ENCODE measurements at places on chromosomes 1 and 21.

DNA sequence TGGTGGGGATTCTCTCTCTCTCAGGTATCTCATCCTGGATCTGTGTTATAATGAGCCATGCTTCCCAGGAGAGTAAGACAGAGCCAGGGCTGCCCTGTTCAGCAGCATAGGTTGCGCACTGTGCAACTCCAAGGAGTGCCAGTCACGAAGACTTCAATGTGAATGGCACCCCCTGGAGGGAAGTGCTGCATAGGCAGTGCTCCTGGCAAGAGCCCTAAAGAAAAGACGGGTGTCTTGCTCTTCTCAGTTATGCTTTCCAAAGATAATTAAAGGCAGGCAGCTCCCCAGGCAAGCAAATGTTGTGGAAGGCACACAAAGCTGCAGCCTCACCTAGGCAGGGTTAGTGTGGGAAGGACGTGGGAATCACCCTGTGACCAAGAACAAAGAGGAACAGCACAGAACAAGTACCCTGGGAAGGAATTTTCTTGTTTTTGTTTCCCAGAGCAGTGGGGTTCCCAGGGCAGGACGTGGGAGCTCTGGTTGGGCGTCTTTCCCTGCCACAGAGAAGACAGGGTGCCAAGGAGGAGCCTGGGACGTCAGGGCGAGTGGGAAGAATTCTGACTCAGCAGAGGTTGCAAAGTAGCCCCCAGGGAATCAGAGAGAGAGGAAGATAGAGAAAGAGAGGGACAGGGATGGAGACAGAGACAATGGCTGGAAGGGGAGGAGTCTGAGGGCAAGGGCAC lies 120.9 kb downstream of the KCNN3 start:
- peak; percentile 67 for DNase-seq

GRCh38 chr21:43332861-43333297 lies 94.1 kb downstream of the SIK1 start:
- no peak for DNase-seq

- DNase-seq: no peak
Observed at GRCh38 chr1:212030936-212031528, 4.3 kb downstream of the INTS7 start.

- DNase-seq: no peak
Observed at GRCh38 chr1:84386716-84387479, 11.4 kb upstream of the DNASE2B start.

GRCh38 chr1:29845910-29846309 lies 609.6 kb downstream of the PTPRU start:
- DNase-seq: no peak

GRCh38 chr1:21307210-21307609 lies 16.9 kb upstream of the ECE1 start:
- no peak for DNase-seq

- no peak for DNase-seq
Observed at GRCh38 chr1:19165501-19165900, 44.6 kb downstream of the UBR4 start.

- peak; percentile 84 for DNase-seq
Observed at GRCh38 chr1:156154317-156154749, 948 bp downstream of the SEMA4A start.

GRCh38 chr1:25063591-25064416 lies 133.7 kb upstream of the RUNX3 start:
- DNase-seq: no peak

GRCh38 chr1:214463596-214463995 lies 87.8 kb downstream of the PTPN14 start:
- no peak for DNase-seq

- DNase-seq: no peak
Observed at GRCh38 chr1:68166348-68166747, 66.0 kb downstream of the WLS start.

DNA sequence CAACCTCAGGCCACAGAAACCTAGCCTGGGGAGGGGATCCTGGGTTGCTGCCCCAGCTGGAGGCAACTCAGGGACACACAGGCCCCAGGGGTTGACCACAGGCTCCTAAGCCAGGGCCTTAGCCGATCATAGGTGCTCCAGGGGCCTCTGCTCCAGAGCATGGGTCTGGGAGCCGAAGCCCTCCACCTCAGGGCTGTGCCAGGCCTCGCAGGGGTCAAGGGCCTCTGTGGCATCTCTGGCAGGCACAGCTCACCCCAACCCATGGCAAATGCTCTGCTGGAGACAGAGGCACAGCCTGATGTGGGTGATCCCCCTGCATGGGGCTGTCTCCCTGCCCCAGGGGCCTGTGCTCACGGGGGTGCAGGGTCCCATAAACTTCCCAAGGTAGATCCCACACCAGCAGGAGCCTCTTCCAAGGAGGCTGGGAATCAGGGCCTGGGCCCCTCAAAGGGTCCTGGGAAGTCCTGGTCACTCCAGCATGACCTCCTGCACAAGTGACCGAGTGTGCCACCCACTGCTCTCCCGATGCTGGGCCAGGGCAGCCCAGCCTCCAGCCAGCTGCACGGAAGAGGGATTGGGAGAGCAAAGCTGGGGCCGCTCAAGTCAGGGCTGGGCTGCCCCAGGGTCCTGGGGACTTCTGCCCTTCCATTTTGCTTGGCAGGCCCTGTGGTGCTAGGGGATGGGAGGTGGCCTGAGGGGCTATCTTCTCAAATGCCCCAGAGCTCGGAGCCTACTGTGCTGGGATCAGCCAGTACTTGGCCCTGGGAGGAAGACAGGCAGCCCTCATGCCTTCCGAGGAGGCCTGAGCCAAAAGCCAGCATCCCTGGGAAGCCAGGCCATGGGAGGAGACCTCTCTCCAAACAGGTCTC lies 22.2 kb upstream of the PRSS38 start:
- DNase-seq: no peak

DNA sequence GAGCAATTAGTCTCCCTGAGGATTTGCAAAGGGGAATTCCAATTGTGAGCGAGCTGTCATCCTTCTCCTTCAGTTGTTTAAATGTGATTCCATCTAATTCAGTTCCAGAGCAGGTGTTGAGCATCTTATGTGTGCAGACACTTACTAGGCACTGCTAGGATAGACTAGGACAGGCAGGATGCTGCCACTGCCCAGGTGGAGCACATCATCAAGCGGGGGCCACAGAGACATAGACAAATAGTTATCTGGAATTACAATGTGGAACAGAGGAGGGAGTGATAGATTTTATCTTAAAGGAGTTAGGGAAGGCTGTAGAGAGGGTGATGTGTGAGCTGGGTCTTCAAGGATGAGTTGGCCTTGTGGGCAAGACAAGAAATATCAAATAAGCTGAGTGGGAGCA lies 55.9 kb downstream of the CDC7 start:
- DNase-seq: no peak

DNA sequence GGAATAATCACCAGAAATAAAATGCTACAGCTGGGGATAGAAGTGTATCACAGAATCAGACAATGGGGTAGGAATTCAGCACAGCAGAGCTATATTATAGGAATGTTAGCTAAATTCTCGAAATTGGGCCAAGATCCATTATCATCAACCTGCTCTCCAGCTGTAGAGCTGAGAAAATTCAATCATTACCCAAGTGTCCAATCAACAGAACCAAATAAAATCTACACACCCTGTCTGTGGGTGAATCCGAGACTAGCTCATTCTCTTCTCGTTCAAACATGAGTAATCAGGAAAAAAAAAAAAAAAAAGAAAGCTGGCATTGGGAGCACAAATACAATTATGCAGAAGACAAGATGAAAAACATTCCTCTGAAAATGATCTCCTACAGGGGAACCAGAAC lies 119.2 kb downstream of the CDC7 start:
- DNase-seq: no peak

- peak; percentile 10 for DNase-seq
Observed at GRCh38 chr1:219566951-219567947, 45.7 kb downstream of the ZC3H11B start.

DNA sequence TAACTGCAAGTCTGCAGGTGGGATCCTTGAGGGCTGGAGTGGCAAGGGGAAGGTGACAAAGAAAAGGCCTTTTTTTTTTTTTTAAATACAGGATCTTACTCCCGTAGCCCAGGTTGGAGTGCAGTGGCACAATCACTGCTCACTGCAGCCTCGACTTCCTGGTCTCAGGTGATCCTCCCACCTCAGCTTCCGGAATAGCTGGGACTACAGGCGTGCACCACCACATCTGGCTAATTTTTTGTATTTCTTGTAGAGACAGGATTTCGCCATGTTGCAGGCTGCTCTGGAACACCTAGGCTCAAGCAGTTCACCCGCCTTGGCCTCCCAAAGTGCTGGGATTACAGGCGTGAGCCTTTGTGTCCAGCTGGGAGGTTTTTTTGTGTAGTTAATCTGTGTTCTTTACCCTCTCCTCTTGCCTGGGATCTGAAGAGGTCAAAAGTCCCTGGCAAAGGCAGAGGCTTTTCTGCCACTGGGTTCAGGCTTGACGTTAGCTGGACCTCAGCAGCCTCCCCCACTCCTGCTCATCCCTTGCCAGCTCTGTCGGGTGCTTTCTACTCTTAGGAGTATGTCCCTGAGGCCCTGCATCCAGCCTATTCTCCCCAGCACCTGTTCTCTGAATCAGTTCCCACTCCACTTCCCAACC lies 5.2 kb downstream of the IL6R start:
- no peak for DNase-seq

DNA sequence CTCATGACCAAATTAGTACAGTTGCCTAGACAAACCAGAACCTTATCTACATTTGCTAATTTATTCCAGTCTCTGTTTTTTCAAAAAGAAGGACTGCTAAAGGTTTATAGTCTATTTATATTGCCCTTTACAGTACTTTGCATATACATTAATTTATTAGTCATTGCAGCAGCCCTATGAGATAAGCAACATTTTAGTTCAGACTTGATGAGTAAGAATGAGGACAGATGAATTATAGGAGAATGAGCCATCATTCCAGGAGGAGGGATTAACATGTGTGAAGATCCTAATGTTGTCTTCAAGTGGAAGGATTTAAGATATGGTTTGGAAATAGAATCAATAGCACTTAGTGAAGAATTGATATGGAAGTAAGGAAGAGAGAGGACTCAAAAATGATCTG lies 152.4 kb downstream of the KCTD3 start:
- DNase-seq: no peak

GRCh38 chr1:35595684-35596083 lies 22.6 kb downstream of the TFAP2E start:
- no peak for DNase-seq

- no peak for DNase-seq
Observed at GRCh38 chr1:154578058-154578418, 10.5 kb downstream of the CHRNB2 start.

DNA sequence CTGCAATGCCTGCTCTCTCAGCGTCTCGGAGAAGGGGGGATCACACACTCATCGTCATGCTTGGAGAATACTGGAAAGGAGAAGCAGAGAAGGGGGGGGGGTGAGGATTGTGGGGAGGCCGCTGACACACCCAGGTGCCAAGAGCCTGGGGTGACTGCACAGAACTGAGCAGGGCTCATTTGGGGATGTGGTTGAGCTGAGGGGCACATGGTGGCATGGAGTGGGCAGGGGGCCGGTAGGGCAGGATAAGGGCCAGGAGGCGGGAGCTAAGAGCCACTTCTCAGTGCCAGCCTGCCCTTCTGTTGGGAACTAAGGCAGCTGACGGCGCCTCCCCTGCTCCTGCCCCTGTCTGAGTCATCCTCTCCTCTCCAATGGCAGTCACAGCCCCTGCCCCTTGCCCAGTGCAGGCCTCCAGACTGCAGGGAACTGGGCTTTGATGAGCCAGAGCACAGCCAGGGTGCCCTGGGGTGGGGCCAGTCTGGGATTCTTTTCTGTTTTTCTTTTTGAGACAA lies 27.2 kb downstream of the MRPL37 start:
- peak; percentile 80 for DNase-seq

- DNase-seq: no peak
Observed at GRCh38 chr1:214187121-214187900, 93.6 kb upstream of the SMYD2 start.

GRCh38 chr1:180905927-180906326 lies 6.8 kb upstream of the KIAA1614 start:
- no peak for DNase-seq

GRCh38 chr1:162335126-162335525 lies 41.5 kb downstream of the SPATA46 start:
- DNase-seq: no peak

DNA sequence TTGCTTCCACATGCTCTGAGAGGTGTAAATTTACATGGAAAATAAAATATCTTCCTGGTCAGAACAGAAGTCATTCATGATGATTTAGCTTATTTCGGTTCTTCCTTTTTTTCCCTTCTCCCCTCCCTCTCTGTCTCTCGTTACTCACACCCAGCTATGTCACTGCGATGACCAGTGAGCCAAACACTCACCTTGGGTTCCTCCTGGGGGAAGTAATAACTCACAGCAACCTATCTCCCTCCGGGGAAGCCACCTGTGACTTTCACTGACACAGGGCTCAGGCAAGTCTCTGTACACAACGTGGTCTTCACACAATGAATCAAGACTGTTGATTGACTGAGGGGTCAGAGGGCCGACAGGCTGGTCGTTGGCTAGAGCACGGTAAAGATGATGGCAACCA lies 135.3 kb upstream of the VANGL1 start:
- DNase-seq: no peak

DNA sequence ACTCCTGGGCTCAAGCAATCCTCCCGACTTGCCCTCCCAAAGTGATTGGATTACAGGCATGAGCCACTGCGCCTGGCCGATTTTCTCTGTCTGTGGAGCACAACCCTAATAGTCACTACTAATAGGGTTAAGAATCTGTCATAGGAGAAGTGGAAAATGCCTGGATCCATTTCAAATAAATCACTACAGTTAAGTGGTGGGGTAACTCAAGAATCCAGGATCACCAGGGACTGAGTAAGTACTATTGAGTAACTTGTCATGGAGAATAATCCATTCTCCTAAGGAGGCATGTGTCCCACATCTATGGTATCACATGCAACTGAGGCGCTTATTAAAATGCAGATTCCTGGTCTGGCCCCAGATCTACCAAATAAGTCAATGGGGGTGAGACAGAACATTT lies 53.2 kb downstream of the OPTC start:
- DNase-seq: no peak

DNA sequence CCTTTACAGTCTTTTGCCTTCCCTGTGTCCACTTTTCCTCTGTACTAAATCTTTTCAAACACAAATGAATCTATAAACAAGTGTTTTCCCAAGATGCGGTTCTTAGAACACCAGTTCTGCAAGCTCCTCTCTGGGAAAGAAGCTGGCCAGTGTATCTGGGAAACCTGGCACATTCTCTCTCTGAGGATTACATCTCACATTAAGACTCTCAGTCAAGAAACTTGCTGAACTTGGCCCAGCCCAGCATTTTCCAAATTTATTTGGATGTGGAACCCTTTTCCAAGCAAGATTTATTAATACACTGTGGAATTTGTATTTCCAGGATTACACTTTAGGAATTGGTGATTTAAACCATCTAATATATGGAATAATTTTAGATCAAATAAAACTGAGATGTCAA lies 105.7 kb downstream of the ZNF281 start:
- no peak for DNase-seq

DNA sequence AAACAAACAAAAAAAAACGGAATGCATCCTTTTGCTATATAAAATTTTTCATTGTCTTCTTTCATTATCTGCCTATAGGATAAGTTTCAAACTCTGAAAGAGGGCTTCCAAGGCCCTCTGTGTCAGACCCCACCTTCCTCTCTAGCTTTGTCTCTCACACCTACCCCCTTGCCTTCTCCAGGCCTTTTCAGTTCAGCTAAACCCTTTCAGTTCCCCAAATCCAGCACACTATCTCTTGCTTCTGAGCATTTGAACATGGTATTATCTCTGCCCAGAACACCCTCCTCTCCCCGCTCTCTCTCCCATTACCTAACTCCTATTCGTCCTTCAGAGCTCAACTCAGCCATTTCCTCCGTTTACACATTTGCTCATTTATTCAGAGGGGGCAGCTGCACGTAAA lies 35.7 kb downstream of the C1orf216 start:
- no peak for DNase-seq

- DNase-seq: no peak
Observed at GRCh38 chr1:77594366-77595112, 87.9 kb downstream of the ZZZ3 start.

GRCh38 chr1:109886827-109887226 lies 23.8 kb upstream of the CSF1 start:
- peak; percentile 60 for DNase-seq

All from hematopoietic multipotent progenitor cell treated with erythropoietin and hydrocortisone succinate and interleukin-3 and kit ligand, for 6 days (in vitro differentiated cells).